ENCODE measurements at places on chromosomes 7 and 10.

GRCh38 chr10:37473906-37474305 lies 348.5 kb downstream of the ANKRD30A start:
- DNase-seq: no peak

DNA sequence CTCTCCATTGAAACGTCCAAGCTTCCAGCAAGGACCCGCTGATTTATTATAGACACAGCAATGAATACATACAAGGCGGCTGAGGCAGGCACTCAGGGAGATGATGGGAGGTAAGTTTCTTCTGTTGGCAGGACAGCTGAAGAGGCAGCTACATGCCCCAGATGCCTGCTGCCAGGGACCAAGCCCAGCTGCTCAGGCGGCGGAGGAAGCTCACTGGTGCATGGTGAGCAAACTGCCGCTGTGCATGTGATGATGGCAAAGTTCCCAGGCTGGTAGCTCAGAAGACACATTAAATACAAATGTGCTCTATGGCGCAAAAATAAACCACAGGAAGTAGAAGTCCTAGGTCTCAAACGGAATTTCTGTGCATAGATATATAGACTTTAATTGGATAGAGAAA lies 2.3 kb downstream of the DNTT start:
- DNase-seq: no peak

DNA sequence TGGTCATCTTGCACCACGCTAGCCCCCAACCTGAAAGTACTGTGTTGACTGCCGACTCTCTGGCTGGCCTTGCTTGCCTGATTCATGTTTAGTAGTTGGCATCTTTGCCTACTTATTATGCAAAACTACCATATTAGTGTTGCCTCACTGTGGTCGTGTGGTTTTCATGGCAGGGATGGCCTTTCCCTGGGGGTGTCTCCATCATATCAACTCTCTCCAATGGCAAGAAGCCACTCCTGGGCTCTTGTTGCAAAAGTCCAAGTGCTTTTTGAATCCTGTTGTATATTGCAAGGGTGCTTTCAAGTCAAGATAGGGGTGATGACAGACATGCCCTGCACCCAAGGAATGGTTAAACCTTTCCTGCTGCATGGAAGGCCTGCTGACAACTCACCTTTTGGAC lies 39.4 kb downstream of the ABLIM1 start:
- no peak for DNase-seq

- no peak for DNase-seq
These were observed 281.1 kb downstream of the CCDC3 start for GRCh38 chr10:12720217-12720981.

DNA sequence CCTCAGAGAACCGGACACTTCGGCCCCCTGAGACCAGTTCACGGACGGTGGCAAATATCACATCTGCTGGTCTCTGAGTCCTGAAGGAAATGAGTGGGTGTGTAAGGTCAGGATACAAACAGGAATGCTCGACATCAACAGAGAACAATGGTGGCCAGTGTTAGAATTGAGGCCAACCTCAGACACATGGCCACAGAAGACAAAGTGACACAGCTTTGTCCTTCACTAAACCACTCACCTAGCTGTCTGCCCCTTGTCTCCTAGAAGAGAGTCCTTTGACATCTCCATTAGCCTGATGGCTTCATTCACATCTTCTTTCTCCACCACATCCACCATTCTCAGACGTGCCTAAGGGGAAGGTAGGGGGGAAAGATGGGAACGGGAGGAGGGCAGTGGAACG lies 4.3 kb downstream of the COPS6 start:
- no peak for DNase-seq

- DNase-seq: no peak
These were observed 29.9 kb downstream of the XPNPEP1 start for GRCh38 chr10:109893386-109893785.
